Panc1 (cell line): ENCODE measurements at places on chromosomes 3 and 15.

GRCh38 chr3:190026154-190026553, 94.5 kb downstream of the P3H2 start:
- DNase-seq: no peak

DNA sequence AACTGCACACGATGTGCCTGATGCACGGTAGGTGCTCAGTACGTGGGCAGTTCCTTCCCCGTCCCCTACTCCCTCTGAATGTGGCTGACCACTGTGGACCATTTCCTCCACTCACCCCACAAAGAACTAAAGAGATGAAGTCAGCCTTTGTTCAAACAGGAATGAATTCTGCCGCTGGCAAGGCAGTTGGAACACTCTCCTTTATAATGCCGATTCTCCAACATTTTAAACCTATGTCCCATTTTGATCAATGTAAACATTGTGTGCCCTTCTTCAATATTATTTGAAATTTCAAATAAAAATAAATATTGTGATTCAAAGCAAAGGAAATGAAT, 57.5 kb upstream of the MEF2A start:
- no peak for DNase-seq

- no peak for DNase-seq
These were observed 68.0 kb upstream of the XCR1 start for GRCh38 chr3:46095307-46095706.

GRCh38 chr15:63156086-63156710, 1.1 kb downstream of the RPS27L start:
- no peak for DNase-seq

DNA sequence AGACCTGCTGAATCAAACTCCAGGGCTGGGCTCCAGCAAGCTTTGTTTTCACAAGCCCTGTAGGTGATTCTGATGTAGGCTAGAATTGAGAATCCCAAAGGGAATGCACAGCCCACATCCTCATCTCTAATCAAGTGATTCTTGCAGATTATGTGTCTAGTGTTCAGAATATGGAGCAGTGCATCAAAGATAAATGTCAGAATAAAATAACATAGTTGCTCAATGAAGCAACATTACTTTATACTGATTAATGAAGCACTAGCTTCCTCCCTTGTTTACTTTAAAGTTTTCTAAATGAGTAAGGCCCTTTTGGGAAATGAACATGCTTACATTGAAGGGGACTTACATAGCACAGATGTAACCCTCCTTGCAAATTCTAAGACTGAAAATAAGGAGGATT, 39.2 kb downstream of the NUP210 start:
- DNase-seq: no peak

GRCh38 chr15:95129574-95129973, 898.2 kb downstream of the MCTP2 start:
- no peak for DNase-seq

DNA sequence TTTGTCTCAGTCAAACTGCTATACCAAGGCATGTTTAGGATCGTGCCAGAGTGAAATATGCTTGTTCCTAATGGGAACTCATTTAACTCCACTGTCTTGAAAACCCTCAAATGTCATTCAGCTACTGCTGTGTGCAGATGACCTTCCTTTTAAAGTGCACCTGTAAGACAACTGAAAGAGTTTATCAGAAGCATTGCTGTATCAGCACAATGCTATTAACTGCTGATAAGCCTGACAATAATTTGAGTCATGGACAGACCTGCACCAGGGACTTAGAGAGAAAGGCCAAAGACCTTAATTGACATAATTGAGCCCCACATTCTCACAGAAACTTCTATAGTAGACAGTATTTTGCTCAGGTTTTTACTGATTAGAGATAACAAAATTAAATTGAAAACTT, 557.9 kb downstream of the DIPK2A start:
- no peak for DNase-seq

- no peak for DNase-seq
These were observed 350.6 kb downstream of the NLGN1 start for GRCh38 chr3:173748105-173748504.

GRCh38 chr3:124256599-124256998, 264.7 kb upstream of the ROPN1 start:
- DNase-seq: no peak

GRCh38 chr3:20890111-20890519, 704.1 kb upstream of the SGO1 start:
- DNase-seq: no peak

DNA sequence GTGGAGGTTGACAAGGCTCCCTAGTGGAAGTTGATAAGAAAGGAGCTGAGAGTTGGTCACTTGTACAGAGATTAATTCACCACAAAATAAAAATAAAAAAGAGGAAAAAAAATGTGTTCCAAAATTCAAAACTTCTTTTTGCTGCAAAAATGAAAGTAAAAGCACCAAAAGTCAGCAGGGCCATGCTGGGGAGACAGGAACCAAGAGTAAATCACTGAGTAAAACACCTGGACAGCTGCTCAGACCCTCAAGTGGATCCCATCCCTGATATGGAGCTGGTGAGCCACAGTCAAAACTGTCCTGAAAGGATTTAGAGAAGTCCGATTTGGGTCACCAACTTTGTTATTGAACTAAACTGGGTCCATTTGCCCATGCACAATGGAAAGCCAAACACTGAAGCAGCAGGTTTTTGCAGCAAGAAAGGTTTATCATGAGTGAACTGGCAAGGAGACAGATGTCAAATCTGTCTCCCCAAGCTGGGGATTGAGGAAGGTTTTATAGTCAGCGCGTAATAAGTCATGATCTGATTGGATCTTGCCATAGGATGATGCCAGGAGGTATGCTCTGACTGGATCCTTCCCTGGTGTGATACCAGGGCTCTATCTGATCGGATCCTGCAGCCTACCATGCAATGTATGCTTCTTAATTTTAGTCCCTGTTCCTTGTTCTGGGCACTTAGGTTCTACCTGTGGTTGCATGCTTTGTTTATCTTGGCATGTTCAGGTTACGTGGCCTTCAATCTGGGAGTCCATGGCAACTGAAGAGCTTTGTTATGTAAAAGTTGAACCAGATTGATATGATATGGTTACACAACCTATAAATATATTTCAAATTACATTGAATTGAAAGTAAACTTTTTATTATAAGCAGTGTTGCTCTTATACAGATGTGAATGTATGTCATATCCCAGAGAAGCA, 313.2 kb downstream of the POLQ start:
- DNase-seq: no peak

GRCh38 chr3:56837196-56837955, 35.6 kb upstream of the ARHGEF3 start:
- DNase-seq: no peak

- no peak for DNase-seq
These were observed 40.4 kb upstream of the IGF2BP2 start for GRCh38 chr3:185865247-185865646.

DNA sequence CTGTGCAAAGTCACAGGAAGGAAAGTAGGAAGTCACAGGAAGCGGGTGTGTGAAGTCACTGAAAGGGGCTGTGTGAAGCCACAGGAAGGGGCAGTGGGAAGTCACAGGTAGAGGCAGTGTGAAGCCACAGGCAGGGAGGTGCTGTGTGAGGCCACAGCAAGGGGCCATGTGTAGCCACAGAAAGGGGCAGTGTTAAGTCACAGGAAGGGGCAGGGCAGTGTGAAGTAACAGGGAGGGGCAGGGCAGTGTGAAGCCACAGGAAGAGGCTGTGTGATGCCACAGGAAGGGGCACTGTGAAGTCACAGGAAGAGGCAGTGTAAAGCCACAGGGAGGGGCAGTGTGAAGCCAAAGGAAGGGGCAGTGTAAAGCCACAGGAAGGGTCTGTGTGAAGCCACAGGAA, 36.5 kb downstream of the GASK1A start:
- no peak for DNase-seq

DNA sequence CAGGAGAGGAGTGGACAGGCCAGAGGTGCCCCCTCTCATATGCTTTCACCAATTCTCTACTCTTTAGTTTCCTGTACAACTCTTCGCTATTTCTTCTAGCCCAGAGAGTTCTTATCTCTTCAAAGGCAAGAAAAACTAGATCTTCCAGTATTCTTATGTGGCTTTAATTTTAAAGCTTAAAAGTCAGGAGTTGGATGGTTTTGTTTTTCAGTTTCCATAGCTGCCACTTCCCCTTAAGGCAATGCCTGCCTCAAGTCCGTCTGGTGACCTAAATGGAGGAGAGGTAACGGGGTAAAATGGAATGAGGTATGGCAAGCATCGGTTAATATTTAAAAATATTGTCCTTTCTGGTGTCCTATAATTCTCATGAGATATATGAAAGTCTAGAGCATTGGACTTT, 11.4 kb upstream of the VGLL3 start:
- no peak for DNase-seq

GRCh38 chr3:71226565-71227269, 356.8 kb downstream of the FOXP1 start:
- DNase-seq: no peak

- DNase-seq: no peak
These were observed 49.1 kb downstream of the CYP19A1 start for GRCh38 chr15:51289290-51289689.

DNA sequence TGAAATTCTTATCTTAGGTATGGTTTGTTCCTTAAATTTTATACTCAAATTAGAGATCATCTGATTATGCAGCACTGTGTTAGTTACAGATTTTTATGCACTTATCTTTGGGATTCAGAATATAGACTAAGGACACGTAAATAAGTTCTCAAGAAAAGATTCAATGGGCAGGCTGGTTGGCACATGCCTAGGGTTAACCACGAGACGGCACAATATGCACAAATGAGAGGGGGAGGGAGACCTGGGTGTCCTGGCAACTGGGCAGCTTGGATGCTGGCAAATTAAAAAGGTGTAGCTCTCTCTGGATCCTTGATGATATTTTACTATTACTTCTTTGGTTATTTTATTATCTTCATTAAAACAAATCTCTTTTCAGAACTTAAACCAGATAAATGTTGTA, 672 bp downstream of the AADAC start:
- DNase-seq: no peak

DNA sequence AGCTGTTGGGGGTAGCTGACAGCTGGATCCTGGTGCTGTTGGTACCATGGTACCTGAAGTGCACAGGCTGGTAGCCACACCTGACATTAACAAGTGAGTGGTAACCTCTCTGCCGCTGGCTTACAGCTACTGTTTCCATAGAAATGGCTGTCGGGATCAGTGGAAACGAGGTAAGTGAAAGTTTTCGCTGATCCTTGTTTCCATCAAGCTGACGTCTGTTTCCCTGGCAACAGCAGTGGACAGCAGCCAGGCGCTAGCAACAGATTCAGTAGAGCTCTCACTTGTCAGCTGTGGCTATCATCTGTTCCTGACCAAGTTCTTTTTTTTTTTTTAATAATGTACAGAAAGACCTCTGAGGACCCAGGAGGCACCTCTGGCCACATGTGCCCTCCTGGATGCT, 166.2 kb downstream of the CHDH start:
- DNase-seq: no peak

DNA sequence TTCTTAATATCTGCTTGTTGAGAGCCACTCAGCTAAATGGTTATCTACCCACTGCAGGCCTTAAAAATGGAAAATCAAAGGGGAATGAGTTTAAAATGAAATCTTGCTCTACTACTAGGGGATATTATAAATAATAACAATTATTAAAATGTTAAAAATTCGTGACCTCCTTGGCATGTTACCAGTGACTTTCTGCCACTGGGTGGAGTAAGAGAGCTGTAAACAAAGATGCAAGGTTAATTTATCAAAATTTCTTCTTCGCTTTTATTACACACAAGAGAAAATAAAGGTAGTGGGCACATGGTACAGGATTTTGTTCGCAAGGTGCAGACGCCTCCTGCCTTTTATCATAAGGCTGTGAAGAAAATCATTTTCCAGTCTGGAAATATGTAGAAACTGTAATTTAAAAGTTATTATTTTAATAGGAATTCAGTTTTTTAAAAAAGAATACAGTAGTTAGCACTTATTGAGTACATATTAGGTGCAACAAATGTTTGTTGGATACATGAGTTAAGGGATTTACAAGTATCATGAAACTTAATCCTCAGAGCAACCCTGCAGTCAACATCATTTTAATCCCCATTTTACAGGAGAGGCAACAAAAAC, 272.6 kb downstream of the SUCLG2 start:
- no peak for DNase-seq

GRCh38 chr3:132134611-132135010, 99.8 kb upstream of the CPNE4 start:
- DNase-seq: peak; percentile 64

GRCh38 chr3:52108302-52109232, 45.7 kb downstream of the POC1A start:
- no peak for DNase-seq

GRCh38 chr3:133410191-133410892, 10.5 kb downstream of the BFSP2 start:
- no peak for DNase-seq

DNA sequence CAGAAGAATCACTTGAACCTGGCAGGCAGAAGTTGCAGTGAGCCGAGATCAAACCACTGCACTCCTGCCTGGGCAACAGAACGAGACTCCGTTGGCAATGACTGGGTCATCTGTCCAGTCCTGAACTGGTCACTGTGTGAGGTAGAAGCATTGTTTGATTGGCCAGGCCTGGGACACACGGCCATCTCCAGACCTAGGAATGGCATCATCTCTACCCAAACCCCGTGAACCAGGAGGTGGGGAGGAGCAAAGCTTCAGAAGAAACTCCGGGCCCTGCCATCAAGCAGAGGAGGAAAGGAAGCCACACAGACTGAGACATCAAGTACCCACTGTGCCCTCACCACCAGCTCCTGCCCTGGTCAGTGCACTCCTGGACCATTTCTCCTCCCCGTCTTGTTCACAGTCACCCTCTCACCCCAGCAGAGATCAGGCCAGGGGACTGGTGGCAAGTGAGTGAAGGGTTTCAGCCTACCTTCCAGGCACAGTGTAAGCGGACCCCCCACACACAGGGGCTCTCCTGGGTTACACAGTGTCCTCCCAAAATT, 31.6 kb downstream of the GOLGA6L2 start:
- no peak for DNase-seq

GRCh38 chr3:12462159-12462947, 21.9 kb upstream of the TSEN2 start:
- no peak for DNase-seq

DNA sequence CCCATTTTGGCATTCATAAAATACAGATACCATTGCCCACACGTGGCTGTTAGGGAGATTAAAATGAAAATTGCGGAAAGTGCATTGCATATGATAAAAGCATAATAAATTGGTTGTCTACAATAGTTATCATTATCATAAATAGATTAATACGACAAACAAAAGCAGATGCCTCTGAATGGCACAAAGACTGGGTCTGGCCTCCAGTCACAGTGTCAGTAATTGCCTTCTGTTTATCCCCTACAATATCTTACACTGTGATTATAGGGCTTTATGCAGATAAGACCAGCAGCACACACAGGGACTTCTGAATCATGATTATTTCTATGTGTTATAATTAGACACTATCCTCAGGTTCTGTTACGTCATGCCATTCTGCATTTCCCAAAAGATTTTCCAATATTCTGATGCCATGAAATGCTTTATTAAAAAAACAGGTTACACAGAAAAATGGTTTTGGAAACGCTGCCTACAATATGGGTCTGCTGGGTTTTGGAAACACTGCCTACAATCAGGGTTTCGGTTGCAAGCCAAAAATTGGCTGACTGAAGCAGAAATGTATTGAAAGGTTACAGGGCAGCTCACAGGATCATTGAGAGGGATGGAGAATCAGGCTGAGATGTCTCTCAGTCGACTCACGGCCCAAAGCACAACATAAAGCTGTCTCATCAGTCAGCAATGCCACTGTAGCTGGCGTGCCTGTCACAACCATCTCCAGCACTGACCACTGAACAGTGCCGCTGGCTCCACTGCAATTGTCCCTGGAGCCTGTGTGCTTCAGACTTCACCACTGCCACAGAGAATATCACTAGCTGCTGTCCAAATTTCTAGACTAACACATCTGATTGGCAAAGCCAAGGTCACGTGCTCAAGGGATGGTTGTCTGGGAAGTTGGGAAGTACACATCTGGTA, 248.1 kb downstream of the ERC2 start:
- no peak for DNase-seq
